ENCODE measurements at places on chromosomes 11 and 22.

DNA sequence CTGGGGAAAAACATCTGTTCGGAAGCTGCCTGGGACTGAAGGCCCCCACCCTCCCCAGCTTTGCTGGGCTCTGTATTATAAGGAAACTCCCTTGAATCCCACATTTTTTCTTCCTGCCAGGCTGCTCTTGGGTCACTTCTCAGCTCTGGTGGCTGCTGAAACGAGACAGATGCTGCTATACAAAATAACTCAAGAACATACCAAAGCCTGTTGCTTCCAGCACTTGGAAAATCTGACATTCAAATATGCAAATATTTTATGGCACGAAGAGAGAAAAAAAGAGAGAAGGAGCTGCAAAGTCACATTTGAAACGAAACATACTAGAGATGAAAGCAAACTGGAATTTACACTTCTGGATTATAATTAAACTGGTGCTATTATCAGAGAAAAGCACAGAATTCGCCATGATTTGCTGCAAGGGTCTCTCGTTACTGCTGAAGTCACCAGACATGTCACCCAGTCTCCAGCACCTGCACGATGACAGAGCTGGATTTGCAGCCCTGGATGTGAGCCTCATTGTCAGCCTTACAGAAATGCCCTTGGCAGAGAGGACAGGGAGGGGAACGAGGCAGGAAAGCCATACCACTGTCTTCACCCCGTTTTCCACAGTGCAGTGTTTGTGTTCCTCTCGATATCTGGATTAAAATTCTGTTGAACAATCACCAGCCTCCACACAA lies 47.9 kb upstream of the IGSF9B start:
- no peak for DNase-seq

DNA sequence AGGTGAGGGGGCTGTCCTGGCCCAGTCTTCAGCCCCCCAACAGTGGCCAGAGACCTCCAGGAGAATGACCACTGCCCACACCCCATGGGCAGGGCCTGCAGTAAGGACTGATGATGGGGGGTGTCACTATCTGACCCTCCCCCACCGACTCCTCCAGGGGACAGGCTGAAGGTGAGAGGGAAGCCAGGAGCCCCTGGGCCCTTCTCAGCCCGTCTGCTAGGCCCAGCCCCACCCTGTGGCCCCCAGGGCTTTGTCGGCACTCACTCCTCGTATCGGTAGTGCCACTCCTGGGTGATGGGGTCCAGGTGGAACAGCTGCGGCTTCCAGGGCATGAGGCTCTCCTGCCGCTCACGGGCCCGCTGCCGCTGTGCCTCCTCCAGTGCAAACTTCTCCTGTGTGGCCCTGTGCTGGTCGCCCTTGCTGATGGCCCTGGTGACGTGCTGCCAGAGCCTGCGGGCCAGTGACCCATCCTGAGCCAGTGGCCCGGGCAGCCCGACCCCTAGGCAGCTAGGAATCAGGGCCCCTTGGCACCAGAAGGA lies 35.4 kb upstream of the CARS1 start:
- no peak for DNase-seq

- DNase-seq, result no peak
These were observed 1331.3 kb downstream of the BRD1 start for GRCh38 chr22:48496226-48496845.

- DNase-seq, result peak; percentile 69
These were observed 62.2 kb downstream of the ARFGAP3 start for GRCh38 chr22:42794551-42795510.

DNA sequence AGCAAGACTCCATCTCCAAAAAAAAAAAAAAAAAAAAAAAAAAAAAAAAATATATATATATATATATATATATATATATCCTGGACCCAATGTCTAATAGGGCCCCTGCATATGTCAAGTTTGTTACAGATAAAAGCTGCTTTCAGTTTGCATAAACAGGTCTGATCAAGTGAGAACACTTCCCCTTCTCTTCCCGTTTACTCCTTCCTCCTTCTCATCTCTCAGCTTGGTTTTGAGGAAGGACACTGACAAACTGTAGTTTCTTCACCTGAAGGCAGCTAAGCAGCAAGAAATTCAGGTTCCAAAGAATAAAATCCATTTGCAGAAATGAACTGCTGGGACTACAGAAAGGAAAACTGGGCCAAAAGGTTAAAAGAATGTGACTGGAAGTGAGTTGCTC lies 11.7 kb downstream of the THOC5 start:
- DNase-seq, result no peak

GRCh38 chr11:44328138-44328660 lies 18.3 kb upstream of the ALX4 start:
- no peak for DNase-seq

- no peak for DNase-seq
These were observed 39.3 kb upstream of the TP53I11 start for GRCh38 chr11:44989831-44990566.

- no peak for DNase-seq
These were observed 80.6 kb downstream of the CELSR1 start for GRCh38 chr22:46456818-46457163.

Measured in tibial artery (tissue), 4 donors.